ENCODE measurements at places on chromosomes 4 and X.

GRCh38 chr4:180925805-180926204, 1317.4 kb upstream of the TENM3 start:
- DNase-seq, result no peak

DNA sequence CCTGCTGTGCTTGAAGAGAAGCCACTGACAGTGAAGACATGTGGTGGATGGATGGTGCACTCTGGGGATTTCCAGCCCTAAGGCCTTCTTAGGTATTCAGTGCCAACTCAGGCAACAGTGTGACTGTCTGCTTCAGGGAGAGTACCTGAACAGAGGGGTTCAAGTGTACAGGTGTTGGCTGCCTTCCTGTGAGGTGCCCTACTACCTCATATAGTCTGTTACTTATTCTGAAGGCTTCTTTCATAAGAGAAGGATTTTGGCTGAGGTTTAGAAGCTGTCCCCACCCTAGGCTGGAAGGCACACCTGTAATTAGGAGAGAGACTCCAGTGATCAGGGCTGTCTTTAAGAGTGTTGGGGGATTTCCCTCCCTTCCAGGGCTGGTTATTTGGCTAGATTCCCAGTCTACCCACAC, 1.8 kb downstream of the FTHL17 start:
- peak; percentile 33 for DNase-seq

DNA sequence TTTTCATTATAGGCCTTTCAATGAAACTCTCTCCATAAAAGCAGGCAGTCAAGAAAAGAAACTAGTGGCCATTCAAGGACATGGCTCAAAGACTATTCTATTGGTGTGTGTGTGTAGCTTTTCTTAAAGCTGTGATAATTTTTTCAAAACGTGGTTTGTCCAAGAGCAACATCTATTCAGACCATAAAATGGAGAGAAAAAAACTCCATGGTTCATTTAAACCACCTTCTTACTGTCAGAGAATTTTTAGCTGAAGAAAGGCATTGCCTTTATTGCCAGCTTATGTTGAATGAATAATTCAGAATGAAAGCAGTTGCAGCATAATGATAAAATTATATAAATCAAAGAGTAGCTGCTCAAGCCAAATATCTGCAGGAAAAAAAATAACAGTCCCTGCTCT, 325.5 kb downstream of the PCDH18 start:
- no peak for DNase-seq

- no peak for DNase-seq
These were observed 605.9 kb downstream of the ADGRL3 start for GRCh38 chr4:61805979-61806378.

- DNase-seq, result peak; percentile 66
These were observed 125.4 kb downstream of the ZNF330 start for GRCh38 chr4:141346144-141346543.

DNA sequence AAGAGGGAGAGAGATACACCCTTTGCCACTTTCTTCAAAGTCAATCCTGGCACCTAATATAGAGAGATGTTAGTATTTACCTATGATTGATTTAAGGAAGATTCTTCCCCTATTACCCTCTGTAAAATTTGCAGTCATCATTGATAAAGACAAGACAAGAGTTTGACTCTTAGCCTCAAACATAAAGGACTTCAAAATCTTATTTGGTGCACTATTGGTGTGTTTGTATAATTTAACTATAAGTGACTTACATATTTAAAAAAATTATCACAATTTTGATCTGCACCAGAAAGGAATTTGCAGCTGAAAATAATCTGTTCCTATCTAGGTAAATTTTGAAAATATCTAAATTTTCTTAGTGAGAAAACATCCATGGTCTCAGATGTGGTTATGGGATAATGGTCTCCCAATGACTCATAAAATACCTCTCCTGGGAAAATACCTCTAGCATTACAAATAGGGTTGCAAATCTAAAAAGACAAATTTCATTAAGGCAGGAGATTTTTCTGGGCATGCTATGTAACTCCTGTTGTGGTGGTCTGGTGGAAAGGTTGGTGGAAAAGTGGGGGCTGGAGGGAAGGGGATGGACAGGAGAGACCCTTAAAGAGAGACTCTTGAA, 173.6 kb upstream of the MED14 start:
- no peak for DNase-seq

DNA sequence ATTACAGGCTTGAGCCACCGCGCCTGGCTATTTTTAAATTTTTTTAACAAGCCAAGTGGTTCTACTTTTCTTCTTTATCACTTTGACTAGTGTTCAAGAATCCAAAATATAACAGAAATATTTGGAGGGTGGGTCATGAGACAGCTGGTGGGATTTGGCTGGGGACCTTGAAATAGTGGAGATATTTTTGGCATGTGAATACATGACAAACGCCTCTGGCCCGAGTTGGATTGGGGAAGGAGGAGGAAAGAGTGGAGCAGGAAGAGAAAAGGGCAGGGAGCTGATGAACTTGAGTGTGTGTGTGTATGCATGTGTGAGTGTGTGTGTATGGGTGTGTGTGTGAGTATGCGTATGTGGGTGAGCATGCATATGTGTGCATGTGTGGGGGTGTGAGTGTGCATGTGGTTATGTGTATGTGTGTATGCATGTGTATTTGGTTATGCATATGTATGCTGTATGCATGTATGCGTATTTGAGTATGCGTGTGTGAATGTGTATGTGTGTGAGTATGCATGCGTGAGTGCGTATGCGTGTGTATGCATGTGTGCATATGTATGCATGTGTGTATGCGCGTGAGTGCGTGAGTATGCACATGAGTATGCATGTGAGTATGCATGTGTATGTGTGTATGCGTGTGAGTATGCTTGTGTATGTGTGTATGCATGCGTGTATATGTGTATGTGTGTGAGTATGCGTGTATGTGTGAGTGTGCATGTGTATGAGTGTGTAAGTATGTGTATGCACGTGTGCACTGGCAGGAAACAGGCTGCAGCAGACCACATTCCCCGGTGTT, 49.6 kb downstream of the JADE1 start:
- no peak for DNase-seq

GRCh38 chrX:140799216-140799615, 89.7 kb downstream of the LINC00632 start:
- no peak for DNase-seq

DNA sequence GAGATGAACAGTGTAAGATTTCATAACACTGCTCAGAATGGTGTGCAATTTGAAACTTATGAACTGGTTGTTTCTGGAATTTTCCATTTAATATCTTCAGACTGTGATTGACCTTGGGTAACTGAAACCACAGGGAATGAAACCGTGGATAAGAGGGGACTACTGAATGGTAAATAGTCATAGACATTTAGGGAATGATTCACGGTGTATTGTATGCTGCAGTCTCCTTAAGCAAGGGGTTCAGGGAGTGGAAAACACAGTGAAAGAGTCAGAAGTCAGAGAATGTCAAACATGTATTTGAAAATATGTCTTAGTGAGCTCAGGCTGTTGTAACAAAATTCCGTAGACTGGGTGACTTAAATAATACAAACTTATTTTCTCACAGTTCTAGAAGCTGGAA, 398.2 kb upstream of the DIPK2B start:
- no peak for DNase-seq

DNA sequence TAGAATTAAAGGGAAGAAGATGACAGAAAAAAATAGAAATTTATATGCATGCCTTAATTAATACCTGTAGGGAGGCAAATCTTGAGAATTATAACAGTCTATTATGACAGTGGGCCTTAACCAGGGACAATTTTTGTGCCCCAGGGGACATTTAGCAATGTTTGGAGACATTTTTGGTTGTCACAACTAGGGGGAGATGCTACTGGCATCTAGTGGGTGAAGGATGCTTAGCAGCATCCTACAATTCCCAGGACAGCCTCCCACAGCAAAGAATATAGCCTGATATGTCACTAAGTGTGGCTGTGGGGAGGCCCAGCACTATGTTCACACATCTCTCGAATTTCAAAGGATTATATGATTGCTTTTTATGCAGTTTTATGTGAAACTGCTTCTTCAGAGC, 10.5 kb downstream of the GPR82 start:
- no peak for DNase-seq

- DNase-seq, result peak; percentile 26
These were observed 205.3 kb downstream of the SPOCK3 start for GRCh38 chr4:167028976-167029375.

DNA sequence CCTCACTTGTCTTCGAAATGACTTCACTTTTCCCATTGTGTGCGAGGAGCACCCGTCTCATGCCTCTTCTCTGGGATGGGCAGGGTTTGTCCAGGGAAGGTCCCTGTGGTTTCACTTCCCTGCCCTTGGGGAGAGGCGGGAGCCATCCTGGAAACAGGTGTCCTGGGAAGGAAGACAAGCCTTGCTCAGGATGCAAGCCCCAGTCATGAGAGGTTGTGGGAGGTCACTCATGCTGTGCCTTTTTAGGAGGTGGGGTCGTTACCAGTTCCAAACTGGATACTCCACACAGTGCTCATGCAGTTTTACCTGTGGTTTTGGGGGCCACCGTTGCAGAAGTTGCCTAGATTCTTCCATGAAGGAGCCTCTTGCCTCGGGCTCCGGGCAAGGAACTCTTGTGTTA, 3.8 kb downstream of the RGS12 start:
- no peak for DNase-seq

DNA sequence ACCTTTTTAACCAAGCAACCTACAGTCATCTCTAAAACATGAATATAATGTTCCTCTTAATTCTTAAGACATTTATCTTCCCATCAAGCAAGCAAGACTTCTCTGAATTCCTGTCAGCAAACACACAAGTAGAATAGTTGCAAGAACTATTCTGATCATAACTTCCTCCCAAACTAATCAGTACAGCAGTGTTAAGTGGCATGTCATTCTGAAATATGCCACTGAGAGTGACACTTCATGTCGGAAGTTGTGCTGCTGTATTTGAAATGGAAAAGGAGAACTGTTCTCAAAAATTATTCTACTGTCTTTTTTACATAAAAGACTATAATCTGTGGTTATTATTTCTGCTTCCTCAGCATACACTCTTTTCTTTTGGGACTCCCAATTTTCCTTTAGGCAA, 546.6 kb downstream of the PCDH18 start:
- DNase-seq, result no peak

DNA sequence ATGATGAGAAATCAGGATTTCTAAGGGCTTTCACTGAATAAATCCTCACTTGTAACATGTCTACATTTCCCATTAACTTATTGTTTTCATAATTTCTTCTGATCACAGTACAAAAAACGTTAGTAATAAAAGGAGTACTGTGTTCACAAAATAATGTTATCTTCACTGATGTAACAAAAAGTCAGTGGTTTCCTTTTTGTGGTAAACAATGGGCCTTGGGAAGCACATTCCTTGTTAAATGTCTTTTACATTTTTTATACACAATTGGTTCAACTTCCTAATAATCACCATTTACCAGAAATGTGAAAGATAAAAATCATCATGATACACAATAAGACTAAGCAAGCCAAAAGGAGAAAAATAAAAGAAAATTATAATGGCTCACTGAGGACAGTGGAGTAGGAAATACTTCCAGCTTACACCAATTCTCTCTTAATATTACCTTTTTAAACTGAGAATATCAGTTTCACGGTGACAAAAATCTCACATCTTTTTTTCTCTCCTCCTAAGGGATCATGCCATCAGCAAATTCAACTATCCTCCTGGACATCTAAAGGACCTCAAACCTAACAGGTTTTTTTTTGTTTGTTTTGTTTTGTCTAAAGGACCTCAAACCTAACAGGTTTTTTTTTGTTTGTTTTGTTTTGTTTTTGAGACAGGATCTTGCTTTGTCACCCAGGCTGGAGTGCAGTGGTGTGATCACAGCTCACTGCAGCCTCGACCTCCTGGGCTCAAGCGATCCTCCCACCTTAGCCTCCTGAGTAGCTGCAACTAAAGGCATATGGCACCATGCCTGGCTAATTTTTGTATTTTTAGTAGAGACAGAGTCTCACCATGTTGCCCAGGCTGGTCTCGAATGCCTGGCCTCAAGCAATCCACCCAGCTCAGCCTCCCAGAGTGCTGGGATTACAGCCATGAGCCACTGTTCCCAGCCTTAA, 57.3 kb downstream of the FRYL start:
- no peak for DNase-seq

DNA sequence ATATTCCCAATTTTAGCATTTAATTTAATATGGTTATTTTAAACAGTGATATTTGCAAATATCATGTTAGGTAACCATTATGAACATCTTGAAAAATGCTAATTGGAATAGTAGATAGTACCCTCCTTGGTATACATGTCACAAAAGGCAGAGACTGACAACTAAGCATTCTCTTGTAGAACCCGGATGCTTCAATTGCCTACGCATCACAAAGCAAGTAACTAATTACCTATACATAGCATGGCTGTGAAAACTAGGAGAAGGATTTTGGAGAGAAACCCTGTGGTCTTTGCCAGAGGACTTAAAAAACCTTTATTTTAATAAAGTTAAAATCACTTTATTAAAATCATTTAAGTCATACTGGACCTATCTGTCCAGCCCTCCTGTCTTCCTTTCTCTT, 764.1 kb upstream of the TENM3 start:
- no peak for DNase-seq

DNA sequence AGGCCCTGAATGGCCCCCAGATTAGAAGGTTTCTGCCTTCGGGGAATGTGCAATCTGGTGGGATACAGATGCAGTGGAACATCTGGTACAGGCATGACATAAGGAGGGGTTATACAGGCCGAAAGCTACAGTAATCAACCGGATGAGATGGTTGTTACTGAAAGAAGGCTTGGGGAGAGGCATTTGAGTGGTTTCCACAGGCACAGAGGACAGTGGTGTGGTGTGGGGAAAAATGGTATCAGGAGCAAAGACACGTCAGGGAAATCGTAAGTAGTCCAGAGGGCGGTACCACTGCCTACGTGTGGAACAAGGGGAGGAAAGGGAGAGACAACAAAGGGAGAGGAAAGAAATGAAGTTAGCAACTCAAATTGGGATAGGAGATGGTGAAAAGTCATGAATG, 3.0 kb downstream of the PDLIM3 start:
- DNase-seq, result no peak

DNA sequence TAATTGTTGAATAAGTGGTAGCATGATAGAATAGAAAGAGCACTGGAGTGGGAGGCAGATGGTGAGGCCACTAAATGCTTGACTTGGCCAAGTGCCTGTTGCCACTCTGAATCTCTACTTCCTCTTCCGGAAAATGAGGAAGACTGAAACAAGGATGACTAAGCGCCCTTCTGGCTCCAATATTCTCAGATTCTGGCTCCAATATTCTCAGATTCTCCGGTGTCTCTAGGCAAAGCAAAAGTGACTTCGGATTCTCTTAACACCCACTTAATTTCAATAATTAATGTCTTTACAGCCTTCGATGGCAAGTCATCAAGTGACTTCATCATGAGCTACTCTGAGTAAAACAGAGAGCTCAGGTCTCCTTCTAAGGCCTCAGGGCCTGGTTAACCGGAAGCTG, 402.2 kb upstream of the FGF13 start:
- DNase-seq, result no peak

- DNase-seq, result no peak
These were observed 1.3 kb upstream of the USP51 start for GRCh38 chrX:55490974-55491373.

DNA sequence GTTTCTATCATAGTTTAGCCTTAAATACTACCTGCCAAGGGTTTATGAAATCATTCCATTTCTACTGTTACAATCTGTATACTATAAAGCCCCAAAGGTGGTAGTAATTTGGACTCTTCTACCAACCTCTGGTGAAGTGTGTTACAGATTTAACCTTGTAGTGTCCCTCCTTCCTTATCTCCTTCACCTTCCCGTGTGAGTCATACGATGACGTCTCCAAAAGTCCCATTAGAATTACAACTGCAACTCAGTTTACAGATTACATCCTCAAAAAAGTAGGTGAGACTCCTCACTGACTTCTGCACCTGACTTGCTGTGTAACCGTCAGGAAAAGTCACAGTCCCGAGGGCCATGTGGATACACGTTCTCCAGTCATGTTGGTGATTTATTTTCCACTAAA, 219.0 kb downstream of the DCTD start:
- DNase-seq, result no peak

GRCh38 chr4:94758700-94759399, 1.1 kb downstream of the BMPR1B start:
- no peak for DNase-seq
